ENCODE measurements at places on chromosomes 3 and 15. TPM values are rescaled to one million over a fixed set of nuclear protein-coding genes. Genes with fewer than 3 reads are reported as not detected.

The RHCG gene
- total RNA-seq = 0.07 TPM

The HRG gene
- total RNA-seq = not detected

The SAXO2 gene
- total RNA-seq = 2.2 TPM

The NANOGP8 gene
- total RNA-seq = not detected

- DNase-seq = no peak
These were observed 49.0 kb downstream of the LMCD1 start for GRCh38 chr3:8550611-8551010.

The SLC2A2 gene
- total RNA-seq = not detected

The COL6A5 gene
- total RNA-seq = not detected

The FGF12 gene
- 1.6 TPM for total RNA-seq

DNA sequence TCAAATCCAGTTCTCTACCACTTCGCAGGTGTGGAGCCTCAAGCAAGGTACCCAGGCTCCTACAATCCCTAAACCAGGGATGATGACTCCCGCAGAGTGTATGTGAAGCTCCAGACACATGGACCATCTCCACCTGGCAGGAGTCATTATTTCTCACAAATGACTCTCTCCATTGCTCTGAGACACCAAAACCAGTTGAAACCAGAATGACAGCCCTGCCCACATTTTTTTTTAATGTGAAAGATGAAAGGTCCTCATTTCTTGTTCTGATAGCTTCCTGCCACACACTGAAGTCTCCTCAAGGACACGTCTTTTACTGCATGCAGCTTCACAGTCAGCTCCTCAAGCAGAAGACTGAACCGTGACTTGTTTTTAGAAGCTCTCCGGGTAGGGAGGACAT lies 61.4 kb upstream of the ZBTB38 start:
- DNase-seq = no peak

The DPPA2 gene
- total RNA-seq = not detected

The MUC13 gene
- total RNA-seq = not detected

DNA sequence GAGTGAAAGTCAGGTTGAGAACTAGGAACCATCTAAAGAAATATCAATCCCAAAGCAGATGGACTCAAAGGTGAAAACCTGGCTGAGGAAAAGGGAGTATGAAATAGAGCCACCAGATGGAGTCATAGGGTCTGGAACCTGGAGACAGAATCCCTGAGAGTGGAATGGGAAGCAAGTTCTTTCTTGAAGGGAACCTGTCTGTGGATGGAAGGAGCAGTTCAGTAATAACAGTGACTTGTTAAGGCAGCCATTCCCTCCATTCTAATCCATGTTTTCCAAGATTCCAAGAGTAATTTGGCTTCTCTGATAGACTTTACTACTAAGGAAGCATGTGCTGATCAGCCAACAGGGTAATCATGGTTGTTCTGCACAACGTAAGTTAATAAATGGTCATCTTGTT lies 22.5 kb upstream of the AQP9 start:
- no peak for DNase-seq

DNA sequence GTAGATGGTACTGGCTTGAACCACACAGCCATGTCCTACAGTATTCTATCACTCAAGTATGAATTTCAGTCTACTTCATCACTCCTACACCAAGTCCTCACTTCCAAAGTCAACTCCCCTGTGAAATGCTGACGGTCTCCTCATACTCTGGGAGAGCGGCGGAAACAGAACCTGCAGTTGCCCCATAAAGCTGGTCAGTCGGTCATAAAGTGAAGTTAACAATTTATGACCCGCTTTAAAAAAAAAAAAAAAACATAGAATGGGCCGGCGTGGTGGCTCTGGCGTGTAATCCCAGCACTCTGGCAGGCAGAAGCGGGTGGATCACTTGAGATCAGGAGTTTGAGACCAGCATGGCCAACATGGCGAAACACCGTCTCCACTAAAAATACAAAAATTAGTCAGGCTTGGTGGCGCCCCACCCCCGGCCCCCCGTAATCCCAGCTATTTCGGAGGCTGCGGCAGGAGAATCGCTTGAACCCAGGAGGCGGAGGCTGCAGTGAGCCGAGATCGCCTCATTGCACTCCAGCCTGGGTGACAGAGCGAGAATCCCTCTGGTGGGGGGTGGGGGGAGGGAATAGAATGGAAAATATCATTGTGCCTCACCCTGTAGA lies 2.1 kb downstream of the TRANK1 start:
- DNase-seq = no peak

- DNase-seq = no peak
These were observed 651.6 kb downstream of the NTRK3 start for GRCh38 chr15:87604857-87605446.

The TUBGCP5 gene
- total RNA-seq = 14.8 TPM

DNA sequence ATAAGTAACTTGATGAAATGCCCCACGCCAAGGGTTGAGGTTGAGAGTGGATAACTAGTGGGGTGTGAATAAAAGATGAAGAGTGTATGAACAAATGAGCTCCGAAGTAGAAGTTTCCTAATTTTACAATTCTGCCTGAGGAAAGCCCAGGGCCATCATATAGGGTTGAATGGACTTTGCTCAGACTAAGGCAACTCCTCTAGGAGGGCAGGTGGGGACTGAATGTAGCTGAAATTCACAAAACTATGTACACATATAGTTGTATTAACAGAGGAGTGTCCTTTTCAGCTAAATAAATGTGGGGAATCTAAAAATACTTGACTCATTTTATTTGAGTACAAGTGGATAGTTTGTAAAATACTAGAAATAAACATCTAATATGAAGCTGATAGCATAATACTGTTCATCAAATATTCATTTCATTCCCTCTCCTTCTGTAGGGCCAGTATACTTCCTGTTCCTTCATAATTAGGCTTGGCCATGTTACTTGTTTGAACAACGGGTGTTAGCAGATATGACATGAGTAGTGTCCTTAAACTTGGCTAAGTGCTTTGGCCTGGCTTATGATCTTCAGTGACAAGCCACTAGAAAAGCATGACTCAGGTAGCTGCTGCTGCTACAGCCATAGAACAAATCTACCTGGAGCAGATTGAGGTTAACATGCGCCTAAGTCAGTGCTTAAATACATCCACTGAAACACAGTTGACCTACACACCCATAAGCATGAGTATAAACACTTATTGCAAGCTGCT lies 26.5 kb downstream of the PLSCR1 start:
- DNase-seq = no peak

DNA sequence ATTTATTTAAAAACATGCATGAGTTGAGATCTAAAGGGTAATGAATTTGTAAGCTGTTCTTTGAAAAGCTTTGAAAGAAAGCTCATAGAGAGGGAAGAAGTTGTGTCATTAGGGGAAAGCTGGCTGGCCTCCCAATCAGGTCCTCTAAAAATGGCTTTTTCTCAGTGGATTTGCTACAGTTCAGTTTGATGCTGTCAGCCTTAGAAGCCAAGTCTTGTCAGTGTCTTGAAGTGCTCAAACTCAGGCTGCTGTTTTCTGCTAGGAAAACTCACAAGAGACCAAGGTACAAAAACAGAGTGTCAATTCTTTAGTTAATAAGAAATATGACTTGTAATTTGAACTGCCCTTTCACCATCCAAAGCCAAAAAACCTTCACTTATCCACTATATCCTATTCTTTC lies 243.8 kb downstream of the OTOL1 start:
- DNase-seq = no peak

The ZNF502 gene
- 2.2 TPM for total RNA-seq

The CSPG4 gene
- 2.1 TPM for total RNA-seq

GRCh38 chr15:85642693-85643066 lies 152.0 kb downstream of the KLHL25 start:
- DNase-seq = no peak

DNA sequence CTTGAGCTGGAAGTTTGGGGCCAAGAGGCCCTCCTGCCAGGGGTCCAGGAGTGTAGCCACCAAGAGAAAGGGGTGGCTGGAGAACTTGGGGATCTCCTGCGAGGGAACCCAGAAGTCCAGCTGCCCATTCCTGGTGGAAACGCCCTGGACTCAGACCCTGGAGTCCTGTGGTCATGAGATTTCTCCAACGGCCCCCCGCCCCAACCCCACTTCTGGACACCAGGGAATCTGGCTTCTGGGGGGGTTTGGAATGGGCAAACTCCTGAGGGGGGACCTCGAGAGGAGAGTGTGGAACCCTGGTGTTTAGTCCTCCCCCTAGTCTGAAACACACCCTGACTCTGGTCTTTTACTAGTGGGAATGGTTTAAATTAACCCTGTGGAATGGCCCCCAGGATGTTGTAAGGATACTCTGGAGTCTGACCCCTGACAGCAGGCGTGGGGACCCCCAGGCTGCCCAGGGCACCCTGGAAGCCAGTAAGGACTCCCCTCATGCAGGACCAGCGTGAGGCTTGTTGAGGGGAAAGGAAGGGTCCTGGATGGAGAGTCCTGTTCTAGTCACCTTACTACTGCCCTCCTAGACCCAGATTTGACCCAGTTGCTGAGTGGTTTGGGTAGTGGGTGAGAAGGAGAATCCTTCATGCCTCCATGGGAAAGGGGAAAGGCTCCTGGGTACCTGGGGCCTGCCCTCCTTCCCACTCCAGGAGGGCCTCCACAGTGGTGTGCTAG lies 540 bp downstream of the KLHDC8B start:
- DNase-seq = no peak

GRCh38 chr15:45634432-45635190 lies at the start of gene SQOR:
Gene SQOR (plus strand): TSS chr15:45635029. CDS start chr15:45658924, 23,895 bp downstream.
- DNase-seq = no peak

The CYP8B1 gene
- total RNA-seq = not detected

The UBAP1L gene
- 0.07 TPM for total RNA-seq

- no peak for DNase-seq
These were observed 105.2 kb downstream of the RPLP1 start for GRCh38 chr15:69557707-69558409.

The PEX5L gene
- not detected for total RNA-seq

The IL20RB gene
- 0.14 TPM for total RNA-seq

The OR5H6 gene
- not detected for total RNA-seq

The RPL39L gene
- total RNA-seq = 75.1 TPM

The KBTBD13 gene
- total RNA-seq = not detected

GRCh38 chr3:66401157-66401550 lies 99.7 kb downstream of the LRIG1 start:
- DNase-seq = no peak

GRCh38 chr3:99248130-99248529 lies 346.6 kb upstream of the DCBLD2 start:
- no peak for DNase-seq

The ISLR gene
- not detected for total RNA-seq

The CAV3 gene
- total RNA-seq = not detected

DNA sequence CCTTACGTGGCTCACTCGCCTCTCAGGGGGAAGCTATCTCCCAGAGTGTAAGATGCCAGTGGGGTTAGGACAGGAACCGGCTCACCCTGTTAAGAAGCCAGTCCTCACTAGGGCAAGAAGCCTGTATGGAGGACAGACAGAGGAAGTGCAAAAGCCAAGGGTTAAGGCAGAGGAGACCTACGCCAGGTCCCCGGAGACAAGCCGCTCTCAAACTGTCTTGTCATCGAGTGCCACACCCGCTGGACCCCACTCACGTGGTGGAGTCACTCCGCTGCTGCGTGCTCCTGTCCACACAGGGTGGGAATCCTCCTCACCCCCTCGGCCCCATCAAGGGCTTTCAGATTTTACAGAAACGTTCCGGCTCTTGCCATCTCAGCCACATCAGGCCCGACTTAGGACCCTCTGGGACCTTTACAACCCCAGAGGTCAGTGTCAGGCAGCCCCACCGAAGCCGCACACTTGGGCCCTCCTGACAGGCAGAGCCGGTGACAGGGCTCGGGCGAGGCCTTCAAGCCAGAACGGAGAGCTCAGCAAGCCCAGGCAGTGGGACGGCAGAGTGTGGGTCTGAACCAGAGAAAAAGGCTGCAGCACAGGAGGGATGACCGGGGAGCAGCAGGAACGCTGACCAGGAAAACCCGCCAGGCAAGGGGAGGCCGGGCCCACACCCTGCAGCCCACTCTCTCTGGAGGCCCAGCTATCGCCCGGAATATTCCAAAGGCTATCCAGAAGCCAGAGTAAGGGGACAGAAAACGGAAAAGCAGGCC lies 61.7 kb downstream of the XXYLT1 start:
- no peak for DNase-seq

DNA sequence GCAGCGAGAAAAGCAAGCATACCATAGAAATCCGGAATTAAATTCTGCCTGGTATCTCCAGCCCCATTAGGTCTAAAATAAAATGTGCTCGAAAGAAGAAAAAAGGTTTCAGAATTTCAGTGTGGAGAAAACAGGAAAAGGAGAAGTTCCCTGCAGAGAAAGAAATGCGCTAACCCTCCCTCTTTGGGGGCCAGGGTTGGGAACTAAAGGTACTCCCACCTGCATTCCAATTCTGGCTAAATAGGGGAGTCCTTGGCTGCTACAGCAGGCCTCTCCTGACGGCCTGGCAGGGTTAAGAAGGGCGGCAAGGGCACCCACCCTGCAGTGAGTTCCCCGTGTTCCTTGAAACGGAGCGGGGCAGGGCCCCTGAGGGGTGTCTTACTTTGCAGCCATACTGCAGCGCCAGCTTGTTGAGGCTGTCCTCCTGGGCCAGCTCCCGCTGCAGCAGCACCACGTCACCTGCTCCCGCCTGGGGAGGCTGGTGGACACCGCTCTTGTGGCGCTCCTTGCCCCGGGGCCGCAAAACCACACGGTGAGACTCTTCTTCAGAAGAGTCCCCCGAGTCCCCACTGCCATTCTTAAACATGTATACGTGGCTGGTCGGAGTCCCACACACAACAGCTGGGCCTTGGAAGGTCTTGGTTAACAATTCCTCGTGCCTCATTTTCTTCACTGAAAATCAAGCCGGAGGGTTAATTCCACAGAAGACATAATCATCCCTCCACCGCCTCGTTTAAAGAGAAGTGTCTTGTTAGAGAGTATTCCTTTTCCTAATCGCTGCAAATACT lies 1.7 kb downstream of the LYSMD4 start:
- no peak for DNase-seq

GRCh38 chr3:171809861-171810628 lies at the start of gene PLD1:
Gene PLD1 (minus strand): TSS chr3:171810483. CDS start chr3:171738051, 72,432 bp downstream.
- no peak for DNase-seq

The SPINK8 gene
- total RNA-seq = not detected

GRCh38 chr3:142633073-142633472 lies 36.9 kb downstream of the PLS1 start:
- no peak for DNase-seq

The CFAP44 gene
- total RNA-seq = 2.1 TPM

GRCh38 chr3:71053495-71053894 lies 530.0 kb downstream of the FOXP1 start:
- DNase-seq = no peak

- DNase-seq = no peak
These were observed 84.3 kb downstream of the KLHL25 start for GRCh38 chr15:85710340-85710842.

The ROBO2 gene
- total RNA-seq = 0.52 TPM

- DNase-seq = no peak
These were observed 84.6 kb downstream of the SLCO3A1 start for GRCh38 chr15:91938136-91938535.
